Stimulated activated CD4-positive, alpha-beta T cell treated with anti-CD3 and anti-CD28 coated beads, Interleukin-1b, Interleukin-23, amount 100 ng/mL, for 24 hours (primary cell): ENCODE measurements at places on chromosomes 12 and 14.

- no peak for DNase-seq
These were observed 178.1 kb upstream of the DDHD1 start for GRCh38 chr14:53331247-53331646.

DNA sequence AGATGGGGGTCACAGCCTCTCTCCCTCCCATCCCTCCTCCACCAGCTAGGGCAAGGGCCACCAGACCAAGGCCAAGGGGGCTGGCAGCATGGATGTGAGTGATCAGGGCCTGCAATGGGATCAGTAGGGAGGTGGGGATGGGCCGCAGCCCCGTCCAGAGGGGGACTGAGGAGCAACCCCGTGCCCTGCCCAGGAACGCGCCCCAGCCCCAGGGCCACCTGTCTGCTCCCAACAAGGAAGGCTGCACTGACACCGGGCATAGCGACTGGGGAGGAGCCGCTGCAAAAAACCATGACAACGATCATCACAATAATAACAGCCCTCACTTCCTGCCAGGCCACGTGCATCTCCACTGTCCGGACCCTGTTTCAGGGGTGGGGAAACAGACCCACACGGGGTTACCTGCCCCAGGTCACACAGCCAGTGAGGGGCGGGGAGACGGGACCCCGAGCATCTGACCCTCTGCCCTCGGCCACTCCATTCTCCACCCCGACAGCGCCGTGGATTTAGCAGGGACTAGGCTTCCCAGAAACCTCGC, 24.3 kb downstream of the NCOR2 start:
- DNase-seq, result no peak

DNA sequence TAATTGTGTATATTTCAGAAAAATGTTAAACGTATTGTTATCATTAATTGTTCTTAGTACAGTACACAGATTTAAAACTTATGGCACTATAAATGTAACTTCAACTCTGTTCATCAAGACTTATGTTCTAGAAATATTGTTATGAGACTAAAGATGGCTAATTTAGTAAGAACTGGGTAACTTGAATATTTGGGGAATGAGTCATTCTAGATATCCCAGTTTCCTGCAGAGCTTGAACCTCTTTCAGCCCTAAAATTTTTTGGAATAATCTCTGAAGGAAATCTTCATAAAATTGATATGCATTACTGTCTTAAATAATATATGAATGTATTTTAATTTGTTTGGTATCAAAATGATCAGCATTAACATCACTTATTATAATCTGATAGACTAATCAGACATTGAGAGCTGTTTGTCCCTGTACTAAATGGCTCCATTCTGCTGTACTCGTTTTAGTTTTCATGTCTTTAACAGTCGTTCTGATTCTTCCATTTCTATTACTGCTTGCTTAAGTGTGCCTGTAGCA, 87.1 kb downstream of the VEZT start:
- no peak for DNase-seq

DNA sequence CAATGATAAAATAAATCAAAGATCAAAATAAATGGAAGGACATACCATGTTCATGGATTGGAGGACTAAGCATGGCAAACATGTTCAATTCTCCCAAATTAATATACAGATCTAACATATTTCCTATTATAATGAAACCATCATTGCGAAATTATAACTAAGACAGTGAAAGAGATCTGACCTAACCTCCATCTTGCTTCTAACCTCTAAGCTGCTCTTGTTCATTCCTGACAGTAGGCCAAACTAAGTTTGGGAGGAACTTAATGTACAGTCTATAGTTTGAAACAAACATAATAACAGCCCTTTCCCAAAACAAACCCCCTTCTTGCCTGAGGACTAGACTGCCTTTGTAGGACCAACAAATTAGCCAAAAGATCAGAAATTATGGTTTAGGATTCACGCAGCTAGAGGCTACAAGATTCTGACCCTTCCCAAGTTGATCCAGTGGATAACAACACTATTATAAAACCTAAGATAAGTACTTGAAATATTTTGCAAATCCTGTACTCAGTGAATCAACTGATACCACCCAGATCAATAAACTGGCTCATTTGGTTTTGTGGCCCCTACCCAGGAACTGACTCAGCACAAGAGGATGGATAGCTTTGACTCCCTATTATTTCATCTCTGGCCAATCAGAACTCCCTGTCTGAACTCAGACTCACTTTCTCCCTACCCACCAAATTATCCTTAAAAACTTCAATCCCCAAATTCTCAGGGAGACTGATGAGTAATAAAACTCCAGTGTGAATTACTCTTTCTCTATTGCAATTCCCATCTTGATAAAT, 41.7 kb upstream of the OR5AU1 start:
- no peak for DNase-seq

DNA sequence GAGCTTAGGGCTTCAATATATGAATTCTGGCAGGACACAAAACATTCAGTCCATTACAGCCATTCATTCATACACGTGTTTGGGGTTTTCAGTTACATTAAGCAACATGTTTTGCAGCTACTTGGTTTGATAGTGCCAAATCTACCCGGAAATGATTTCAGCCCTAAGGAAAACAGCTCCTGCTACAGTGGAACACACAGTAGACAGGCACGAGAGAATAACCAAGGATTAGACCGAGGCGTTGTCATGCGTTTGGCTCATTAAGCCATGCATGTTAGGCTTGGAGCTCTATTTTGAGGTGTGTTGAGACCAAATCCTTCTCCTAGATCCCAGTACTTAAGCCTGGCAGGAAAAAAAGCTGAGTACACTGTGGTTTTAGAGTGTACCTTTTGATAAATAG, 177.4 kb downstream of the PRKCH start:
- DNase-seq, result no peak

GRCh38 chr12:94255006-94255405, 106.6 kb downstream of the PLXNC1 start:
- DNase-seq, result no peak

- peak; percentile 38 for DNase-seq
These were observed at the start of gene CACNB3 for GRCh38 chr12:48817873-48818830. Gene CACNB3 (plus strand): TSS chr12:48818496. CDS start chr12:48818930, 434 bp downstream.

DNA sequence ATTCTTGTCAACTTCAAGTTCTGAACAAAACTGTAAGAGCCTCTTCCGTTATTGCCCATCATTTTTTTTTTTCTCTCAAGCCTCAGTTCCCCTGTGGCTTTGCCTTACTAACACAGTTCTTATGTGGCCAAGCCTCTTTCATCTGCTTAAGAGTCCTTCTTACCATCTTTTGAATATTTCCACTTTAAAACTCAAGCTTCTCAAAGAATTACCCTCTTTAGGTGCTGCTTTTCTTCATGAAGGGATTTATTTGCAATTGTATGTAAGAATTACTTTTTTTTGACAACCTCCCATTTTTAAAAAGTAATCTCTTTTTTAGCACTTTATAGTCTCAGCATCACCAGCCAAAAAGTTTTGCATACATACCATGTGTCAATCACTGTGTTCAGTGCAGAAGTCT, 240.2 kb upstream of the RMST start:
- no peak for DNase-seq

DNA sequence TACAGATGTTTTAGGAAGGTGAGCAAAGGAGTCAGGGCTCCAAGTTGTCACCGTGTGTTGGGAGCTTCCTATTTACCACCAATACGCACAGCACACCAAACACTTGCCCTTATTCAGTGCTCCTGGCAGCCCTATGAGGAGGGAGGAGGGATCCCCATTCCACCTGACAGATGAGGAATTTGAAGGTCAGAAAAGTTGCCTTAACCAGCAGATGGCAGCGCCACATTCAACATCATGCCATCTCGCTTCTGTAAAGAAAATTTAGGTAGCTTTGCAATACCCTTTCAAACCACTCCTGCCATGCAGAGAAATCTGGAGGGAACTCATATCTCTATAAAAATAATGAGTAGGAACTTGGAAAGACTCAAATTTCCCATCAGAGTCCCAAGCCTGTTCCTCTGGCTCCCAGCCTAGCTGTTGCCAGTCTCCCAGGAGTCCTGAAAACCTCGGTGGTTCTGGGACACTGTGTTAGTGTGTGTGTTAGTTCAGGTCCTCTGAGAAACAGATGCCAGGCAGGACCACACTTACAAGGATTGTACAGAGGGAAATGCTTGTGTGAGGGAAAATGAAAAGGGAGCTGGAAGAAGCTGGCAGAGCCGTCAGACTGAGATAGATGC, 410.5 kb downstream of the MED13L start:
- no peak for DNase-seq

DNA sequence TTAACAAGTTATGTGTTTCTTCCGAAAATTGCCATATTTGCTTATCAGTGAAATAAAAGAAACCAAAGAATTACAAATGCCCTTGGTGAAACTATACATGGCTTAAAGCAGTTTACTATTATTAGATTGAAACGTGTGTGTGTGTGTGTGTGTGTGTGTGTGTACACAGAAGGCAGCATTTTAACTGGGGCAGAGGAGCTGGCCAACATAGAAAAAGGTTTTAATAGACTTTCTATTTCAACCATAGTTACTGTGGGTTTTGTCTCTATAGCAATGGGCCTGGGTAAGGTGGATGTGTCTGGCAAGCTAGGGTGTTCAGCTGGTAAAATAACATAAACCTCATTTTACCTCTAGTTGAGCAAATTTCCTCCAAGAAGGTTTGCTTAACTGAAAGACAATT, 6.5 kb downstream of the PRICKLE1 start:
- no peak for DNase-seq

DNA sequence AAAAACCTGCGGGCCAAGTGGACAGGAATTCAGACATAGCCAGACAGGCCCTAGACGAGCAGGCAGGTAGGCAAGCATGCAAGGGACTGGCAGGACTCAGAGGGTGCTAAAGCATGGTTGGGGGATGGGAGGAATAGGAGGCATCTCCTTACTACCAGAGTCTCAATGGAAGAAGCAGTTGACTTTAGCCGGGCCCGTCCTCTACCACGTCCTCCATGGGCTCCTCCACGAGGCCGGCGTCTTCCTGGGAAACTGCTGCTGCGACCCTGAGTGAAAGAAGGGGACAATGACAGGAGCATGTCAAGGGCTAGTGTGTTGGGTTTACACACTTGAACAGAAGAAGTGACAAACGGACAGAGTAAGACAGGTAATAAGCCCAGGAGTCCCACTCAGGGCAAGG, 11.6 kb downstream of the KMT2D start:
- no peak for DNase-seq

DNA sequence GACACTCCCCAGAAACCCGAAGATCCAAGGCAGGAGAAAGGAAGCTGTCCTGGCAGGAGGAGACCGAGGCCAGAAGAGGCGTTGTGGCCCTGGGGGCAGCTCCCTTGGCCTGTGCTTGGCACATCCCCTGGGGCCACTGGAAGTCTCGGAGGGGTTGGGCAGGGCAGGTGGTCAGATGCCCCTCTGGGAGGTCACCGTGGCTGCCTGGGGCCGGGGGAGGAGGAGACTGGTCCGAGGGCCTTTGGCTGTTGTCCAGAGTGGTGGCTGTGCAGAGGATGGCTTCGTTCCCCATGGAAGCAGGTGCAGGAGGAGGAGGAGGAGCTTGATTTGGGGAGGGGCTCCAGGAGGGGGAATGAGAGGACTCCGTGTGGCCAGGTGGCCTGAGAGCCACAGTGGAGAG, 3.3 kb upstream of the NUDT14 start:
- no peak for DNase-seq

DNA sequence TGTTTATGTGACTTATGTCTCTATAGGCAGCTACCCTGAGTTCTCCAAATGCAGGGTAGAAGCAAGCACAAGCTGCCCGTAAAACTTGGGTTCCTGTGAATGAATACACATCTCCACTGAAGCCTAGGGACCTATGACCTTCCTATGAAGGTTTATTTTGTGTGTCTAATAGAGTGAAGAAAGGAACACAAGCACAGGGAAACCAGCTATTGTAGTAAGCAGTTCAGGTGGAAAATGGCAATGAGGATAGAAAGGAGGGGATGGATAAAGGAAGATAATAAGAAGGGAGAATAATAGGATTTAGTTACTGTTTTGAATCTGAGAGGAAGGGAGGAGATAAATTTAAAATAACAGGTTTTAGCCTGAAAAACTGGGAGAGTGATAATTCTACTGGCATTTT, 2.4 kb downstream of the PFKM start:
- DNase-seq, result no peak

GRCh38 chr14:30223966-30224365, 296.3 kb upstream of the PRKD1 start:
- DNase-seq, result no peak
